ENCODE measurements at places on chromosomes 13 and 19.
A peak's percentile ranks its signal among the peaks of the same experiment; 100 is the strongest.

DNA sequence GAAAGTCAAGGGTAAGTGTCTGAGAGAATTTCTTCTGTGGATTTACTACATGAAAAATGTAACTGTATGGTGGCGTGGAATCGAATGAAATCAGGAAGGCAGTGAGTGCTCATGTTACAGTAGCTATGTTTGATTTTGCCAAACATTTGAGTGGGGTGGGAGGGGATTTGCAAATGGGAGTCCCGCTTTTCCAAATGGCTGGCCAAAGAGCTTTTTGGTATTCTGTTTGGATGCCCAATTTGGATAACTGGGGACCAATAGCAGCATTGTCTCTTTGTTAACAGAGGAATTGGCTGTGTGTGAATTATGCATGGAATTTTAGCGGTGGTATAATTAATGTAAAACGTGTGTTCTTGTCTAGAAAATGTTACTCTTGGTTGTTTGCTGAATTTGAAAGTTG lies 17.8 kb downstream of the HNRNPM start:
- no peak for DNase-seq

DNA sequence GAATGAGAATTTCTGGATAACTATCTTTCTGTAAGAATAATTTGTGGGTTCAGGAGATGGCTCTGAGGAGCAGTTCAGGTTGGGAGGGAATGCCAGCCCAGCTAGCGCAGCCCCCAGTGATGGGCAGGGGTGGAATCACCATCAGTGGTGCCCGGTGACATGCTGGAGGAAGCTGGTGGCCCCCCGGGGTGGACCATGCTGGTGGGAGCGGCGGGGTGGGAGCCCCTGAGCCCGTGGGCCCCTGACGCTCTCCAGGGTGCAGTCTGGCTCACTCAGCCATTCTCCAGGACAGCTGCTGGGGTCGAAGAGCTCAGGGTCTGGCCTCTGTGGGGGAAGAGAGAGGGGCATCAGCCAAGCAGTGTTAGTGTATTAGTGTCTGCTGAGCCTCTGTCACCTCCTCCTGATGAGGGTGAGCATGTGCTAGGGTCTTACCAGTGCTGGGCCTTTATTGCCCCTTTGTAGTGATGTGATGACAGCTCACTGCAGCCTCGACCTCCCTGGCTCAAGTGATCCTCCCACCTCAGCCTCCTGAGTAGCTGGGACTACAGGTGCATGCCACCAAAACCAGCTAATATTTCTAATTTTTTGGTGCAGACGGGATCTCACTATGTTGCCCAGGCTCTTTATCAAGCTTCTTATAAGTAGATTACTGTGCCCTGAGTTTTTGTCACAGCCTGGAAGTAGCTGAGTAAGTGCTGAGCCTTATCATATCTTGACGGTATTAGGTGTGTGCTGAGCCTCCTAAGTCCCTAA lies 10.4 kb downstream of the HIPK4 start:
- no peak for DNase-seq

GRCh38 chr13:41188584-41188983 lies 5.8 kb downstream of the KBTBD7 start:
- no peak for DNase-seq

- DNase-seq, result no peak
Measured at GRCh38 chr19:13055213-13056051, 47.2 kb downstream of the LYL1 start.

GRCh38 chr19:34364830-34365462 lies at the start of gene GPI:
Gene GPI, plus strand, starts transcription at chr19:34365196. Its CDS starts 71 bp downstream, at chr19:34365267.
- DNase-seq, result peak; percentile 30

DNA sequence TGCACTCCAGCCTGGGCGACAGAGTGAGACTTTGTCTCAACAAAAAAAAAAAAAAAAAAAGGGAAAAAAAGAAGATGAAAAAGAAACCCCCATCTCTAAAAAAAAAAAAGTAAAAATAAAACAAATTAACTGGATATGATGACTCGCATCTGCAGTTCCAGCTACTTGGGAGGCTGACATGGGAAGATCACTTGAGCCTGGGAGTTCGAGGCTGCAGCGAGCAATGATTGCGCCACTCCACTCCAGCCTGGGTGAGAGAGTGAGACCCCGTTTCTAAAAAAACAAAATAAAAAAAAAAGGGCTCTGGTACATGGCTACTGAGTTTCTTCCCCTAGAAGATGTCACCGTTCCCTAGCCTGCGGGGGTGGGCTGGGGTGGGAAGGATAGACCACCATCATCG lies 2.4 kb upstream of the CATSPERG start:
- no peak for DNase-seq

Measured in left kidney (tissue), 8 donors.